ENCODE measurements at places on chromosomes 3 and 15.

DNA sequence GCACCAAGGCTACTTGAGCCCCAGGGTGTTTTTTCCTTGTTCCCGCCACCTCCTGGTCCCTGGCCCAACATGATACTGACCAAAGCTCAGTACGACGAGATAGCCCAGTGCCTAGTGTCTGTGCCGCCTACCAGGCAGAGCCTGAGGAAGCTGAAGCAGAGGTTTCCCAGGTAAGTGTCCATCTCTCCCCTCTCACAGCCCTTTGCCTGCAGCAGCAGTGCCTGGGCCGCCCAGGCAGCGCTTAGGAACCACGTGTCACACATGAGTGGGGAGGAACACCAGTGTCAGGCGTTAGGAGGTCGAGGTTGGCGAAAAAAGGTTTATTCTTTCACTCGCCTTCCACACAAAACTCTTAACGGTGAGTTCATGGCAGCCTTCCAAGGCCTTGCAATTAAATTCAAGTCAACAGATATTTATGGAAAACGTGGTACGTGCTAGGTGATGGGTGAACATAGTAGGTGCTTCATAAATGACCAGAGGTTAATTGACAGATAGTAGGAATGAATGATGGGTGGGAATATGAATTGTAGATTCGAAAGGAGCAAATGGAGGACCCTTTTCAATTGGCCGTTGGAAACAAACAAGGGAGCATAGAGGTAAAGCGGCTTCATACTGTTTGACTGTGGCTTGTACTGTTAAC lies 486 bp downstream of the CDIN1 start:
- no peak for DNase-seq

DNA sequence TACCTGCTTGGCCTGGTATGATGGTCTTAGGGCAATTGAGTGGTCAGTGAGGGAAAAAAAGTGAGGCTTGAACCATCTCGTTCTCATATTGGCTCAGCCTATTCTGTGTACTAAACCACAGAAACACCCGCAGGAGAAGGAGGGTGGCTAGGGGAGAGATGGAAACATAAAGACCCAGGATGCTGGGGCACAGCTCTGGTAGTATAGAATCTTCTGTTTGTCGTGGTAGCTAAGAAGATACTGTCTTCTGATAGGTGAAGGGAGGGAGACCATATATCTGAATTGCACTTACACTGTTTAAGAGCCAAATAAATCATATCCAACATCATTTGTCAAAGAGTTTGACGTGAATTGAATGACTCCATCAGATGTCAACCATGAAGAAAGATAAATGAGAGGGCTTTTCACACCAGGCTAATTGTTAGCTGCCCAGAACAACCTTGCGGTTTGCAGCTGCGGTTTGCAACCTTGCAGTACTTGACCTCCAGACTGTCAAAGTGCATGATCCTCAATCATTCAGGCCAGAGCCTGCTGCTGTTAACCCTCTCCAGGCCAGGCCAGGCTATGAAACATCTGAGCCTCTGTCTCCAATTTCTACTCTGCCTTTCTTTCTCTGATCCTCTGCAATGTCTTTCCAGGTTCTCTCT lies 40.9 kb upstream of the PIK3R4 start:
- no peak for DNase-seq

DNA sequence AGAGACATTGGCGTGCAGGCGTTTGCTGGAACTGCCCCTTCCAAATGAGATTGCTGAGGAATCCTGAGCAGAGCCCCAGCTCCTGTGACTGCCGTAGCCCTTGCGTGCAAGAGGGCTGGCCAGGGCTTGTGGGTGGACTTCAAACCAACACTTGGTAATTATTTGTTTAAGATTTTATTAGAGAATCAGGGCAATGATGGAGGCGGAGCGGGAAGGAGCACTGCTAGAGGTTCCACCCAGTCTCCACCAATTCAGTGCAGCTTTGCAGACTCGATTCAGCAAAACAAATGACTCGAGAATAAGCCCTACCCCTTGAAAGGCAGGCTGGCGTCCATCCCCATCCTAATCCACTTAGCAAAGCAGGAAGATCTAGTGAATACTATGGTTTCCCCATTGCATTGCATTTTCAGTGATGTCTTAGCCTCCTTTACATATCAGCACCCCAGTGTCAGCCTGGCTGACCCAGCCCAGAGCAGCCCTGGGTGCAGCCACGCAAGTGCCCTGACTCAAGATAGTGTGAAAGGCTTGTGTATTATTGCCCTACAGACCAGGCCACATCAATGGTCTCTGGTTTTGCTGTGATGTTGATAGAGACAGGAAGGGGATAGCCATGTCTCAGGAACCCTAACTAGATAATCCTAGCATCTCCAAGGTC lies 26.0 kb downstream of the GLDN start:
- no peak for DNase-seq

GRCh38 chr3:27666708-27667107 lies 55.4 kb downstream of the EOMES start:
- DNase-seq = no peak

DNA sequence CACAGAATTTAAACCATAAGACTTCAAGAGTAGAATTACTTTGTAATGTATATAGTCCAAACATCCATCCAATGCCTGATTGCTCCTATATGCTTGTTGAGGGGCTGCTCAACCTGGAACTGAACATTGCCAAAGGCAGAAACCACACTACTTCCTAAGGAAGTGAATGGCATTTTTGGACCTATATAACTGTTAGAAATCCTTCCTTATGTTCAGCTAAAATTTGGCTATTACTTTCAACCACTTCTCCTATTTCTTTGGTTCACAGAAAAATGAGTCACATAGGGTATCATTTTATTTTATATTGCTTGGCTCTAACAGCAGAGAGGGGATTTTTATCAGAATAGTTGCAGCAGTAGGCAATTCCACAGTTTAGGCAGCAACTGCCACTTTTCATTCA lies 342.1 kb downstream of the SLC9A9 start:
- no peak for DNase-seq

DNA sequence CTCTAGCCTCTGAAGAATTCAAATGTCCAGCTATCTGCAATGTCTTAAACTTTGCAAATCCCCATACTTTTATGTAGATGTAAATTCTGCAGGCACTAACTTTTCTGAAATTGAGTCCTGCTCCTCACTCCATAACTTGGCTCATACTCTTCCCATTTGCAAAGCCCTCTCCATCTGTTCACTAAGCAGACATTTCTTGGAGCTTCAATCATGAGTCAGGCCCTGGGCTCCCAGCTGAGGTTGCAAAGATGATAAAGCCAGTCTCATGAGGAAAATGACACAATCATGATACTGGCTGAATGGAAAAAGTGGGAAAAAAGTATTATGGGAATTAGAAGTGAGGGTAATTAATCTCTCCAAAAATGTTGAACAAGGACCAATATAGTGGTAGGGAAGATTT lies 507.6 kb downstream of the NR2F2 start:
- DNase-seq = no peak

DNA sequence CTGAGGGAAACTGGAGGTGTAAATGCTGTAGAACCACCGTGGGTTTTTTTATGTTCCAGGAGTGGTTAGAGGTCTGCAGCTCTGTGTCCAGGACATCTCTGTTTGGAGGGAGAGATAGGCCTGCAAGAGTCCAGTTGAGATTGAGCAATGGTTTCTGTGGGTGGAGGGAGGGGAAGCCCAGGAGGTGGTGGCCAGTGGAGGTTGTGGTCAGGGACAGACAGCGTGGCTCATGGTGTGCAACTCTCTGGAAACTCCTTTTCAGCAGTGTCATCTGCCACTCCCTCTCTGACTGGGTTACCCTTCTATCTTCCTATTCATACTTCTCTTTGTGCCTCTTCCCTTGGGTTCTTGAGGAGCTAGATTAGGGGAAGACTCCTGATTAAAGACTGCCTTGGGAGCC lies 9.6 kb downstream of the XCR1 start:
- no peak for DNase-seq

GRCh38 chr3:160005004-160005403 lies 16.4 kb downstream of the IL12A start:
- DNase-seq = no peak

DNA sequence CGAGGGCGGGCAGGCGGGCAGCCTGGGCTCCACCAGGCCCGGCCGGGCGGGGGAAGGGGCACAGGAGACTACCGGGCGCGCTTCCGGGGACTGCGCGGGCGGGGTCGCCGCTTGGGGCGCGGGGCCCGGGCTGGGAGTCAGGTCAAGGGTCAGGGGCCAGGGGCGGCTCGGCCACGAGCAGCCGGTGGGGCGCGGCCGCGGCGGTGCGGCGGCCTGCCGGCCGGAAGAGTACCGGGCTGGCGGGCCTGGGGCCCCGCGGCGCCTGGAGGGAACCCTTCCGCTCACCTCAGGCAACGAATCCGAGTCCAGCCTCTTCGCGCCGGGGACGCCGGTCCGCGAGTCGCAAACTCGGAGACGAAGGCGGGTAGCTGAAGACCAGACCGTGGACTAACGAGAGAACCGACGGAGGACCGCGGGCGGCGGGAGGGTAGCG lies 225 bp downstream of the RHOA start:
- peak; percentile 55 for DNase-seq

GRCh38 chr3:61803983-61804382 lies 242.6 kb downstream of the PTPRG start:
- DNase-seq = no peak

- DNase-seq = no peak
Observed at GRCh38 chr15:52104532-52105004, 8.0 kb downstream of the BCL2L10 start.

- no peak for DNase-seq
Observed at GRCh38 chr15:94033014-94033682, 198.2 kb upstream of the MCTP2 start.

- no peak for DNase-seq
Observed at GRCh38 chr3:49352890-49353421, 5.2 kb downstream of the GPX1 start.

- no peak for DNase-seq
Observed at GRCh38 chr3:44337248-44337785, 1.2 kb upstream of the TCAIM start.
